Foreskin keratinocyte (primary cell): ENCODE measurements at places on chromosomes 3 and 15.

DNA sequence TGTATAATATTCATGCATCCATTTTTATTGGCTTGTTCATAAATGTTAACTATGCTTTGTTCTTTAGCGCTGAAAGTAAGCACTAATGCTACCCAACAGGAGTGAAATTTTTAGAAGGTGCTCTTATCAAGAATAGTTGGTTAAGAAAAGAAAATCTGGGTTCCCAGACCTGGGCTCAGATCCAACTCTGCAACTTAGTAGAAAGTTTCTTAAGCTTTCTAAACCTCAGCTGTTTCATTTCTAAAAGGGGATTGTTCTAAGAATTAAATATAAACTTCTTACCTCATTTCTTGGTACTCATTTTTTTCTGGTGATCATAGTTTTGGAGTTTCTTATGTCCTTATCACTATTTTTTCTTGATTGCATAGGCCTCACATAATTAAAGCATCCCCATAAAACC lies 12.1 kb downstream of the ARPP21 start:
- DNase-seq, result no peak

DNA sequence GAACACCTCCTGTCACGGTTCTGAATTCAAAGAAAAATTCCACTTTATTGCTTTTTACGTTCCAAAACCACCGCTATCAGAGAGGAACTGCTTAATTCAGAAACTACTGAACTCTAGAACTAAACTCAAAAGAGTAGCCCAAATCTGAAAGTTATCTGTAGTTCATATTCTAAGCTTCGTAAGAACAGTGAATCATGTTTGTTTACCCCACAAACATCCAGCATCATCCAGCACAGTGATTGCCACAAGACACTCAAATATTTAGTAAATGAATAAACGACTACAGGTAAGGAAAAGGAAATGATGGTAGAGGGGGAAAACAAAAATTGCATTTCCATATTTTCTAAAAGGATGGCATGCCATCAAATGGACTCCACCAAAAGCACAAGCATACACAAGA lies 32.3 kb downstream of the VPS13C start:
- DNase-seq, result no peak

DNA sequence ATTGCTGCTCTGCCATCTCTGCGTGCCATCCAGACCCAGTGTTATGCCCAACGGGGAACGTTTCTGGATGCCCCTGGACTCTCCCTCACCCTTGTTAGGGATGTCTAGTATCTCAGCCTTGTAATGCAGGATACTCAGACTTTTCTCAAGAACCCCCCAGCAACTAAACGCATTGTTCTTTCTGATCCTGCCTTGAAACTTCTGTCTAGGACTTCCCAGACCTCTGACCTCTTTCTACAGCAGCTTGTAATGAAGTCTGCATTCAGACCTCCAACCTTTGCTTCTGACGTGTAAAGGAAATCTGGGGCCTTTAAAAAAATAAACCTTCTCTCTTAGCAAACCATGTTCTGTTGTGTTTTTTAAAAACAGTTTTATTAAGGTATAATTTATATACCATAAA lies 139.5 kb downstream of the KCNAB1 start:
- no peak for DNase-seq

DNA sequence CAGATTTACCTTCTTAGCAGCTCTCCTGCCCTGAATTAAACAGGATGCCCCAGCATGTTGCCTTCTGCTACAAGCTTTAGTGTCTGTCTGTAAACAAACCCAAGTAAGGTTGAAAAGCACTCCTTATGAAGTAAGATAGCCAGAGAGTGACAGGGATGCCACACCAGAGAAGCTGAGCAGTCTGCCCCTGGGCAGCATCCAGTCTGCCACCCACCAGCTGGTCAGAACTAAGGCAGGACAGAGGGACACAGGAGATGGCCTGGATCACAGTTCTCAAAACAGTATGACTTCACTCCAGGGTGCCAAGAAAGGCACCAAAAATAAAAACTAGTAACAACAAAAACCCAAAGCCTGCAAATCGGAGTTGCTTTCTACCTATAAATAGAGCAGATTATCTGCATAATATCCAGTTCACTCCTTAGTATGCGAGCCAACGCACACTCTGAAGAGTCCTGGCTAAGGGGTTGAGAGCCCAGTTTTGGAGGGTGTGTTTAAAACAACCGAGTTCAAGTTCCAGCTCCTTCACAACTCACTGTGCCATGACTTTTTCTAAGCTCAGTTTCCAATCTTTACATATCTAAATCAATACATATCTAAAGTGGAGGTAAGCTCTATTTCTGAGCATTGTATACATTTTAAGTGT lies 198.9 kb downstream of the KCNMB2 start:
- no peak for DNase-seq

- no peak for DNase-seq
These were observed 10.8 kb downstream of the PLA1A start for GRCh38 chr3:119608405-119609000.

GRCh38 chr15:43070893-43071292 lies 34.9 kb downstream of the UBR1 start:
- DNase-seq, result no peak

DNA sequence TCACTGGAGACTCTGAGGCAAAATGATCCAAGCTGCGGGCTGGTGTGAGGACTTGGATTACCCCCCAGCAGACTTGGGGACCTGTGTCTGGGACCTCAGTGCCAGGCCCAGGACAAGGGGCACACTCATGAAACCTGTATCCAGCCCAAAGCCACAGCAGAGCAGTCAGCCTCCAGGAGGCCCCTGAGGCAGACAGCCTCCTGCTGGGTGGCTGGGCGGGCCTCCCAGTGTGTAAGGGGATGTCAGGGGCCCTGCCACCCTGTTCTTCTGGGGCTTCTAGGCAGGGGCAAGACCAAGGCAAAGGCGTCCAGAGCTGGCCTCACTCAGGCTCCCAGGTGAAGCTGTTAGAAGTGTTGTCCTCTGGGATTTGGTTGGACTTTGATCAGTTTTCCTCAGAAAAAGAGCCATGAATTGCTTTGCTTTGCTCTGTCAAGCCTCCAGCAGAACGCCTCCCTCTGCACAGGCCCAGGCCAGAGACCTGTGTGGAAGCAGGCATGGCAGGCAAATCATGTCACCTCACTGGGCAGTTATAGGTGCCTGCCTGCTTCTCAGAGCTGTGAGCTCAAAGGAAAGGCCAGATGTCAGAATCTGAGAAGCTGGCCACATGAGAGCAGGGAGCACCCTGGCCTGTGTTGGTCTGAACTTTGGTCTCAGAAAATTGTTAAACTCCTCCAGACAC lies 77.4 kb downstream of the SMAD6 start:
- DNase-seq, result no peak

- no peak for DNase-seq
These were observed 14.6 kb downstream of the GABPB1 start for GRCh38 chr15:50340416-50340815.

GRCh38 chr3:37287776-37288175 lies 113.4 kb upstream of the LRRFIP2 start:
- DNase-seq, result peak; percentile 61

DNA sequence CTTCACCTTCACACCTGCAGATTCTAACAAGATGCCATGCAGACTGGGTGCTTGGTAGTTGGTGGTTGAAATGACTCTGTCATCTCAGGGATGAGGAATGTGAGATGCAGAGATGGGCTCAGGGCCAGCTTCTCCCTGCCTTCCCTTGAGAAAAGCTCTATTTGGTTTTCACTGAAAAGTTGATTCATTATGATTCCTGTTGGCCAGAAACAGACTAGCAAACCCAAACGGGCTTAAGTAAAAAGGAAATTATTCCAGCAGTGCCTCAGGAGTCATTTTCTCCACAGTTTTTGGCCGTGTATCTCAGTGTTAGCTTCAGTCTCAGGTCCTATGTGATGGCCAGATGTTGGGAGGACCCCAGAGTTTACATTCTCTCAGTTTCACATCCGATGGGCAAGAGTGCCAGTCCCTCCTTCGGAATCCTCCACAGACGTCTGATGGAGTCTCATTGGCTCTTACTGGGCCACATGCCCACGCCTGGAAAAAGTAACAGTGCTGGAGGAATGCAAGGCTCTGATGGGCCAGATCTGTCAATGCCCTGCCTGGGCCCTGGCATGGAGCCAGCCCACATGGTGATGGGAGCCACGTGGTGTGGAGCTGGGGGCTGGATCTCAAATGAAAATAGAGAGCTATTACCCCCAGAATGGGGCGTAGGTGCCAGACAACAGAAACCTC lies 22.3 kb upstream of the SACM1L start:
- DNase-seq, result peak; percentile 72

DNA sequence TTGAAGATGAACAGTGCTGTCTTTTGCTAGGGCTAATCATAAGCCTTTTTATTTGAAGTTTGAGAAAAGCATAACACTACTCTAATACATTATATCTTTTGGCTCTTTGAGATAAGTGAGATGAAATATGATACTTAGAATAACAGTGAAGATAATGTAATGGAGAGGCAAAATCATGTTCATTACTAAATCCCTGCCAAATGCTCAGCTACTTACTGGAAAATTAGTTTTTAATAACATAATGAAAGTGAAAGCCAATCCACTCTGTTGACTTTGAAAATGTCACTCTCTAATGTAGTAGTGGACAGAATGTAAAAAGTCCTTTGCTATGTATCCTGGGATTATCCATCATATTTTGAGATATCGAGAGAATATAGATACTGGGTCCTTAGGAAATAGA lies 35.9 kb upstream of the MYH15 start:
- DNase-seq, result no peak

DNA sequence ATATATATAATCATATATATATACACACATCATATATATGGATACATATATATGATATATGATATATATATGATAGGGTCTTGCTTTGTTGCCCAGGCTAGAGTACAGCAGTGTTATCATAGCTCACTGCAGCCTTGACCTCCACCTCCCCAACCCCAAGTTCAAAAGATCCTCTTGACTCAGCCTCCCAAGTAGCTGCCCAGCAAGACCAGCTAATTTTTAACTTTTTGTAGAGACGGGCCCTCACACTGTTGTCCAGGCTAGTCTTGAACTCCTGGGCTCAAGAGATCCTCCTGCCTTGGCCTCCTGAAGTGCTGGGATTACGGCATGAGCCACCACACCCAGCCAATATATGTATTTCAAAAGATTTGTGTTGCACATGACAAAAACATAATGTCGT lies 83.0 kb downstream of the TBL1XR1 start:
- no peak for DNase-seq

- no peak for DNase-seq
These were observed 17.1 kb downstream of the STX19 start for GRCh38 chr3:94011233-94011711.

DNA sequence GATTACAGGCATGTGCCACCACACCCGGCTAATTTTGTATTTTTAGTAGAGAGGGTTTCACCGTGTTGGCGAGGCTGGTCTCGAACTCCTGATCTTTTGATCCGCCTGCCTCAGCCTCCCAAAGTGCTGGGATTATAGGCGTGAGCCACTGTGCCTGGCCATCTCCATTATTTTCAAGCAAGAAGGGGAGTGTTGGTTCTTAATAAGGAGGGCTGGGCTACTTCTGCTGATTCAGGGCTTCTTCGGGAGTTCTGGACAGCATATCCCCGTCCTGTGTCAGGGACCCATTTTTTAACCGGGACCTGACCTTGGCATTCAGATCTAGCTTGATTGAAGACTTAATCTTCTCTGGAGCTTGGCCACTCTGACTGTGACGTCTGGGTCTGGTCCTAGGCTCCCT lies 74.1 kb upstream of the SYN2 start:
- no peak for DNase-seq

DNA sequence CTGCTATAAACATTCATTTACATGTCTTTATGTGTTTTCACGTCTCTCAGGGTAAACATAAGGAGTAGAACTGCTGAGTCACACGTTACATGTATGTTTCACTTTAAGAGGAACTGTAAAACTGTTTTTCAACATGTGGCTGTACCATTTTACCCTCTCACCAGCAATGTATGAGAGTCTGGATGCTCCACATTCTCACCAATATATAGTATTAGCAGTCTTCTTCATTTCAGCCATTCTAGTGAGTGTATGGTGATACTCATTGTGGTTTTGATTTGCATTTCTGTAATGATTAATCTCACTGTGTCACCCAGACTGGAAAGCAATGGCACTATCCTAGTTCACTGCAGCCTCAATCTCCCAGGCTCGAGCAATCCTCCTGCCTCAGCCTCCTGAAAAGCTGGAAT lies 37.1 kb downstream of the PHC3 start:
- DNase-seq, result no peak

DNA sequence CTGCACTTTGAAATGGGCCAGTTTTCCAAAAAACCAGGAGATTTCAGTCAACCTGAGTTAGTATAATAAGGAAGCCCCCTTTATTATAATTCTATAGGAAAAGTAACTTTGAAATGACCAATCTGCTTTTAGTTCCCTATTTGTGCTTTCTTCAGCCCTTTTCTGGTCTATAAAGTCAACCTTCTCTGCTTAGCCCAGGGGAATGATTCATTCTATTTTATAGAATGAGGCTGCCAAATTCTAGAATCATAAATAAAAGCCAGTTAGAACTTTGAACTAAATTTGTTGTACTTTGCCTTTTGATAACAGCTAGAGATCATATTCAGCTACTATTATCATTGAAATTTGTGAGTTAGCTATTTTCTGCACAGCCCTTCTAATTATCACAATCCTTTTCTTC lies 24.7 kb downstream of the CIP2A start:
- DNase-seq, result no peak

DNA sequence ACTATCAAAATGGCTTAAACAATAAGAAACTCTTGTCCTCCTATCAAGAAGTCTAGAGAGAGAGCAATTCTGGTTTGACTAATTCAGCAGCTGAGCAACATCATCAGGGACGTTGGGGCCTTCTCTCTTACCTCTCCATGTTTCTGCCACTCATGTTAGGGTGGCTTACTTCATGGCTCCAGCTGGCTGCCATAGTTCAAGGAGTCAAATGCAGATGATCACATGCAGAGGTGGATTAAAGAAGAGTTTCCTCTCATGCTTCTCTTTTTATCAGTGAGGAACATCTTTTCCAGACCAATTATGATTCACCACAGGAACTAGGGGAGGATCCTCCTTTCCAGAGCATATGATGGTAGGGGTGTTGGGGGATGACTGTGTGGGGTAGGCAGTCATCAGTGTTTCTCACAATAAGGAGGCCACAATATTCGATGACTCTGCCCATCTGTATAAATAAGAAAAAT lies 45.5 kb downstream of the NEK11 start:
- DNase-seq, result no peak
